Cardiac fibroblast (primary cell): ENCODE measurements at places on chromosomes 4 and X.

- peak; percentile 95 for DNase-seq
Observed at GRCh38 chr4:41990365-41991111, at the start of gene SLC30A9. TSS of gene SLC30A9 (plus strand) at chr4:41990530. CDS start at chr4:41990652, 122 bp downstream.

GRCh38 chrX:53939127-53939526 is 105.1 kb downstream of the PHF8 start:
- DNase-seq: no peak

- no peak for DNase-seq
Observed at GRCh38 chr4:148778980-148779675, 336.9 kb upstream of the NR3C2 start.

GRCh38 chr4:140876615-140877364 is 120.6 kb upstream of the TBC1D9 start:
- peak; percentile 32 for DNase-seq

GRCh38 chr4:12084690-12085089 is 656.0 kb upstream of the HS3ST1 start:
- no peak for DNase-seq

GRCh38 chrX:132407691-132408090 is 81.1 kb downstream of the MBNL3 start:
- DNase-seq: no peak

DNA sequence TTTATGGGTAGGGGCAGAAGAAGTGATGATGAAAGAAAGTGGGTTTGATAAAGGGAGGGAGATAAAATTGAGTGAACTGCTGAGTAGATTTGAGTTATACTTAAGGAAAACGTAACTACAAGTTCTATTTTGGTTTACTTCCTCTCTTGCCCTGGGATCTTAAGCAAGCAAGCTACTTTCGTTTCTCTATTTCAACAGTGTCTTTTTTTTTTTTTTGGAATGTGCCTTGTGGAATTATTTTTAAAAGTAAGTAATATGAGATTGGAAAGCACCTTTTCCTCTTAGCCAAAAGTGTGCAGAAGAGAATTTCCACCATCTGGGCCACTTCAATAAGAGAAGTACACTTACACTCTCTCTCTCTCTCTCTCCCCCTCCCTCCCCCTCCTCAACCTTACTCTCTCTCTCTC is 16.0 kb upstream of the C4orf36 start:
- DNase-seq: peak; percentile 73

- DNase-seq: no peak
Observed at GRCh38 chr4:128564081-128564630, 245.3 kb upstream of the JADE1 start.

GRCh38 chr4:53651156-53651735 is 60.0 kb upstream of the LNX1 start:
- DNase-seq: peak; percentile 10

DNA sequence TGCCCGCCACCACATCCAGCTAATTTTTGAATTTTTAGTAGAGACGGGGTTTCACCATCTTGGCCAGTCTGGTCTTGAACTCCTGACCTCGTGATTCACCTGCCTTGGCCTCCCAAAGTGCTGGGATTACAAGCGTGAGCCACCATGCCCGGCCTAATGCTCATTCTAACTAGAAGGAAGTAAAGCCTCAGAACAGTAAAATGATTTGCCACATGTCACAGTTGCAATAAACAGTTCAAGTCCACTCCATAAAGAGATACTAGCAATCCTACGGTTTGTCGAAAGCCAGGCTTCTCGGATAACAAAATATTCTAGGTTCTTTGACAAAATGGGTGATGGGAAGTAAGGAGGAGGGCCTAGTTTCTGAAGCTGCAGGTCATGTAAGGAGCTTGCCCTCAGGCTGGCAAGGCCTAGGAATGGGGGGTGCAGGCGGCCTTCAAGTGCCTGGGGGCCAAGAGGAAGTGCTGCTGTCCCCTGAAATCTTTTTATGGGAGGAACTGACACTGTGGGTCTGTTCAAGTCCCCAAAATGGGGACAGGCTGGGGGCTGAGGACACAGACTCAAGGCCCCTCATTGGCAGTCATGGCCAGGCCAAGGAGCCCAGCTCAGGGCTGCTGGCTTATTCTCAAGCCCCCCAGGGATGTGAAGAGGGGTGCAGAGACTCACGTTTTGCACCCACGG is 31.8 kb upstream of the ACSL1 start:
- no peak for DNase-seq

DNA sequence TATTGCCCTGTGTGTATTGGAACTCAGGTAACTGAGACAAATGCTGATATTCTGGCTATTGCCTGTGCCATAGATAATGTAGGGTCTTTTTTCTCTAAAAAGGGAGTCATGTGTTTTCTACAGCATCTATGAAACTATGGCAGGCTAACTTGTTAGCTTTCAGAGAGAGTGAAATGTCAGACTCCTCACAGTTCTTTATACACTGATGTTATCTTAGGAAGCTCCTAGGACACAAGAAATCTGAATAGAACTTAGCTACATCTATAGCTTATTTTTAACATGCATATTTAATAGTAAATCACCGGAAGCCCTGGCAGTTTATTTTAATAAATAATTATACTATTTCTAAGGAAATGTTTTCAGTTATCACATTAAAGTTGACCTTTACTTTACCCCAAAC is 369.6 kb downstream of the NAF1 start:
- no peak for DNase-seq

GRCh38 chrX:40107291-40108161 is 9.8 kb upstream of the BCOR start:
- no peak for DNase-seq

GRCh38 chr4:152352622-152353116 is 183.2 kb downstream of the FBXW7 start:
- peak; percentile 97 for DNase-seq

- no peak for DNase-seq
Observed at GRCh38 chr4:111780965-111781364, 364.3 kb upstream of the FAM241A start.

- DNase-seq: peak; percentile 63
Observed at GRCh38 chr4:8101213-8102075, 57.2 kb downstream of the ABLIM2 start.

- DNase-seq: peak; percentile 71
Observed at GRCh38 chrX:57821703-57822387, 88.4 kb downstream of the ZXDA start.

- peak; percentile 2 for DNase-seq
Observed at GRCh38 chrX:120380699-120381098, 18.8 kb downstream of the ATP1B4 start.

- no peak for DNase-seq
Observed at GRCh38 chr4:170248576-170248975, 158.8 kb upstream of the AADAT start.

- no peak for DNase-seq
Observed at GRCh38 chr4:19478791-19479190, 772.9 kb upstream of the SLIT2 start.

DNA sequence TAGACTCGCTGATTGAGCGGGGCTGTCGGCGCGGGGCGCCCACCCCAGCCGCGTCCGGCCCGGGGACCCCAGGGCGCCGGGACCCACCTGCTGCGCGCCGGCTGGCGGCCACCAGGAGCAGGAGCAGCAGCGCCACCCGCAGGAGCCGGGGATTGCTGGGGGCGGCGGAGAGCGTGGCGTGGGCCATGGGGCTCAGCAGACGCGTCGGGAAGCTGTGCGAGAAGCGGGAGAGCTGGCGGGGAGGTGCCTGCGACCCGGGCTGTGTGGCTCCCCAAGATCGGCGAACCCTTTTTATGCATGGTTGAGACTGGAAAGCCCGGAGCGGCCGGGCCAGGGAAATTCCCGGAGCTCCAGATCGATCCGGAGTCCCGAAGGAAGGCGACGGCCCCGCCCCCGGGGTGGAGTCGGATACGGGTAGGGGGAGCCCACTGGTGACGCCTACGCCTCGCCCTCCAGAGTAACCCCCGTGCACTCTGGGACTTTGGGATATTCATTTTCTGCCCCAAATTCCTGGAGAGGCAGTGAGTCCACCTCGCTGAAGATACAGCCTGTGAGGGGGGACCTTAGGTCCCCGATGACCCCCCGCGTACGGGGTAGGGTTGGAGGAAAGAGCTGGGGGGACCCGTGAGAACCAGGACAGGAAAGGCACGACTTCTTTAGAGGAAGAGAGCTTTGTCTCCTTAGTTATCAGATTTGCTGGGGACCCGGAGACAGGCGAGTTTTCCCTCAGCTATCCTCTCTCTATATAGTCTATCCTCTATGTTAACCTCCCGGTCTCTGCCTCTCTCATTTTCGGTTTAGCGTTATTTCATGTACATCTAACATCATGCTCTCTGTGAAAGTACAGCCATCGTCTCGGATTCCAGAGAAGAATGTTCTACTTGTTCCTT is at the start of gene CXCL3:
Gene CXCL3, minus strand, starts transcription at position 265 of the 890 bp plus-strand sequence. Its CDS starts 78 bp downstream, at position 187.
- DNase-seq: peak; percentile 78
